ENCODE measurements at places on chromosomes 4 and X.

GRCh38 chr4:78457751-78458150 lies 93.8 kb upstream of the ANXA3 start:
- DNase-seq: no peak

DNA sequence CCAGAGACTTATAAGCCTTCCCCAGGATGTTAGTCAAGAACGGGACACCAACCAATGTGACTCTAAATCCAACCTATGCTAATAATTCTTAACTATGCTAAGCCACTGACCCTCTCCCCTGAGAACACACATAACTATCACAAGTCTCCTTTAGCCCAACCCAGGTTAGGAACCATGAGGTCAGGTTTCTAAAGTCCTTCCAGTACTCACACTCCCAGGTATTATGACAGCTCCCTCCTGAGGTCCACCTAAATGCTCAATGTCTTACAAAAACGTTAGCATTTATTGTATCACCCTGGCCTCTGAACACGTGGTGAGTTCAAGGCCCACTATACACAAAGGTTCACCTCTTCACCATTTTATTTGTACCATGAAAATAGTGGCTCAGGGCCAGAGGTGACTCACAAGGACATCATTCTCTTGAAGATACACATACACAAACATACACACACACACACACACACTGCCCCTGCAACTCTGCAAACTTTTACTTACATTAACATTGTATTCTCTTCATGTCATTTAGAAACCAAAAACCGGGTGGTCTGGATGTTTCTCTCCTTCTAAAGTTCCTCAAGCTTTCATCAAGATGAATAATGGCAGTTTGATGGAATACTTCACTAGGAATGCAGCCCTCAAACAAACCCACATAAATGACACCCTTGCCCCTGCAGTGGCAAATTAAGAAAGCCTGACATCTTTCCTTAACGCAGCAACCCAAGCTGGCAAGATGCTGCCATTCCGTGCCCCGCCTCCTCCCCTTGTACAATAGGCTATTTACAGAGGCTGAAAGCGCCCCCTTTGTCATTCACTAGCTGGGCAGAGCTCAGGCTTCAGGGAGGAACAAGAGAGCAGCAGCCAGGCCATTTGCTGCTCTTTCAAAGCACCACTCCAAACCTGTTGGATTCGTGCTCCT lies 17.7 kb downstream of the ACSL1 start:
- DNase-seq: peak; percentile 65

DNA sequence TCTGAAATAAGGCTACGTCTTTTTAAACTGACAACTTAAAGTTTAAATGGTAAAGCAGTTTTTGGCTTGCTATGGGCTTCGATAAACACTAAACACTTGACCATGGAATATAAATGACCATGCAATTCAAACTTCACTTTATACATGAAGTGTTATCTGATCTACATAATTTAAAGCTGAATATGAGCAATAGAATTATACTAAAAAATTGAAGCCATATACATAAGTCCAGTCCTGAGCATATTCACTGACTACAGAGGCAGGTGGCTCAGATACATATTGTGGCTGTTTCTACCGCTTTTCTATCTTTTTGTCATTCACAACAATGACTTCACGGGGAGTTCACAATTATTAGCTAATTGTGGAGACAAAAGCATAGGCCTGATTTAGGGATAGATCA lies 149.6 kb upstream of the DDIT4L start:
- no peak for DNase-seq

- no peak for DNase-seq
These were observed 6.2 kb downstream of the GK start for GRCh38 chrX:30659421-30659820.

GRCh38 chrX:45428831-45429230 lies 228.2 kb upstream of the DIPK2B start:
- DNase-seq: no peak
